ENCODE measurements at places on chromosomes 4 and X.

GRCh38 chrX:154046031-154046781, 26.5 kb upstream of the IRAK1 start:
- DNase-seq = no peak

GRCh38 chr4:119678761-119679160, 50.2 kb upstream of the PDE5A start:
- no peak for DNase-seq

DNA sequence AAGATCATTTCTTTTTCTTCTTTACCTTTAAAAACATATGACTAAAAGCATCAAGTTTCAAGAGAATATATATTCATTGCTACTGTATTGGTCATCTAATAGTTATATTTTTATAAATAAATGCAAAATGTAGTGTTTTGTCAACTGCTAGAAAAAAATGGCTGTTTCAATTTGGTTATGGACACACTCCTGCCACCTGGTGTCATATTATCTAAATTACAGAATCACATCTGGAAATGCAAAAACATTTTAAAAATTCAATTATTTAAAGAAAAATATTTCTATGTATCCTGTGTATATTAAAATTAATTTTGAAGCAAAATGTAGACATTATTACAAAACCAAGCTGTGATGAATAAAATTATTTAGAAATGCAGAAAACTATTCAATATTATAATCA, 329.4 kb upstream of the PCDH18 start:
- no peak for DNase-seq

DNA sequence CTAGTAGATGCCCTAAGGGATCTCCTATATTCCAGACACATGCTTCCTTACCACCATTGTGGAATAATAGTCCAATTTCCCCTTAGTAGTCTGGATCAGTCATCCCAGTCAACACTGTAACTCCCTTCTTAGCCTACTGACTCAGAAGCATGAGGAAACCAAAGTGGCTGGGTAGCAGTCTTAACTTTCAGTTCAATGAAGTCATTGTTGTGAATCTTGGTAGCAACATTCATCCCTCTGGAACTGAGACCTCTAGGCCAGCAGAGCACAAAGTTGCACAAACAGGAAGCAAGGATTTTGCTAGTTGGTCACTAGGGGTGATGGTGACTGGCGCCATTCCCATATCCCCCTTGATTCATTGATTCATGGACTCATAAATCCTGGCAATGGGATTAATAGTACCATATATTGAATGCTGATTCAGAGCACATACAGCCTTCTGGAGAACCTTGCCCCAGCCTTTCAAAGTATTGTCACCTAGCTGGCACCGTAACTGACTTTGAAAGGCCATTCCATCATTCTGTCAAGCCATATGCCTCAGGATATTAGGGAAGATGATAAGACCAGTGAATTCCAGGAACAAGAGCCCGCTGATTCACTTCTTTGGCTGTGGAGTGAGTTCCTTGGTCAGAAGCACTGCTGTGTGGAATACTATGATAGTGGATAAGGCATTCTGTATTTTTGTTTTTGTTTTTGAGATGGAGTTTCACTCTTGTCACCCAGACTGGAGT, 19.7 kb upstream of the GPAT3 start:
- no peak for DNase-seq
